GM06990 (cell line): ENCODE measurements at places on chromosomes 13 and 19.

DNA sequence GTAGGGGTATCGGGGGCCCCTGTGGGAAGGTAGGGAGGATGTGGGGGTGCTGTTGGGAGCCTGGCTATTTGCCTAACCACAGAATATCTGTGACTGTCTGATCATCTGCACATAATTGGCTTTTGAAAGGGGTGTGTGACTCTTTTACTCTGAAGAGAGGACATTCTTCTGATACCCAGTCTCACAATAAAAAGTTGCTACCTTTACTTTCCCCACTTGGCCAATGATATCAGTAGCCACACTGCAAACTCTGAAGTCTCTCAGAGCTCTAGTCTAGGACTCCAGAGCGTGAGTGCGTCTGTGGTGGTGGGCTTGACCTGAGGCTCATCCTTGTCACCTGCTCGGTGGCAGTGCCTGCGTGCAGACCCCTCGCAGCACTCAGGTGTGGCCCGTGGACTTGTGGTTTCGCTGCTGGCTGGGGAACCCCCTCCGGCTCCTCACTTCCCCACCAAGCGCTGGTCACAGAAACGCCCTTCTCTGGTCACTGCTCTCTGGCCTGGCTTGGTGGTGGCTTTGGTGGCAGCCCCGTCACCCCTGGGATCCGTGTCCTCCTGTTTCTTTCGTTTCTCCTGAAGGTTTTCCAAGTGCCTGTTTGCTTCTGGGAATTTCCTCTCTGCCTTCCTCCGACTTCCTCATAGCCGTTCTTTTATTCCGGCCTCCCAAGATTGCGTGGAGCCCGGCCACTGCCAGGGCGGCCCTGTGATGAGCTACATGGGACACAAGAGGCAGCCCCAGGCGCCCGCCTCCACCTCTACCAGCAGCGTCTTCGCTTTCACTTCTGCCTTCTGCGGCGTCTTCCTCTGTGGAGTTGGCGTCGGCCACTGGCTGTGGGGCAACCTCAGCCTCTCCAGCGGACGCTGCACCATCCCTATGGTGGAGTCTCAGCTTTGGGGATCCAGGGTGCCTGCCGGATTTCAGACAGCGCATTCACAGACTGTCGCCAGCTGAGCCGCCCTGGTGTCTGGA, 78.0 kb downstream of the ATP11A start:
- peak; percentile 54 for DNase-seq

DNA sequence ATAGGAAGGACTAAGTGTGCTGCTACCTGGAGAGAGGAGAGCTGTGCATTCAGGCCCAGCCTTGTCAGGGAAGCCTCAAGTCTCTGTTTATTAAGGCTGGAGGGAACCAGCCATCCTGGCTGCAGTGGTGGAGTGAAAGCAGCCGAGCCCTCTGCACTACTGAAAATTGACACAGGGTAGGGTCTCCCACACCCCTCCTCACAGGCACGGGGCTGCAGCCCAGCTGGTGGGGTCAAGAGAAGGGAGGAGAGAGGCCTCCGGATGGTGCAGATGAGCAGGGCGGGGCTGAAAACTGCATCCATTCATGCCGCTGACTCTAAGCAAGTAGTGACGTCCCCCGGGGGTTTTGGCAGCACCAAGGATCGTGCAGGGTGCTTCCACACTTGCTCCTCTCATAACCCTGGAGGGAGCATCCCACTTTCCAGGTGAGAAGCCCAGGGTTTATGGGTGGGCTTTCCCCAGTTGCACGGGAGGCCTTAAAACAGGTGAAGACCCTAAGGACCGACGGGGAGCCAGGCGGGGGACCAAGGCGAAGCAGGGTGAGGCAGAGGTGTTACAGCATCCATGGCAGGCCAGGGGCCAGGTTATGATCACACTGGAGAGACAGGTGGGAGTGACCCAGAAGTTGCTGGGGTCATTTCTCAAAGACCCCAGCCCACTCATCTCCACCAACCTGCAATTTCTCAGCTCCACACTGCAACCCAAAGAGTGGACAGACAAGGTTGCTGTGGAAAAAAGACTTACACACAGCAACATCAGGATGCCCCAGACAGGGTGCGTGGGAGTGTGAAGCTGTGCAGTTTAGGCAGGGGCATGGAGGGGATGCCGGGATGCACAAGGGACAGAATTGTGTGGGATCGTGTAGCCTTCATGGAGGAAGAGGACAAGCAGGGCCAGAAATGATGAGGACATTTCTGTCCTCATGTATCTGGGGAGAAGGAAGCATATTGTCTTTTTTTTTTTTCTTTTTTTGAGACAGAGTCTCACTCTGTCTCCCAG, 36.8 kb downstream of the VSTM2B start:
- DNase-seq: no peak

DNA sequence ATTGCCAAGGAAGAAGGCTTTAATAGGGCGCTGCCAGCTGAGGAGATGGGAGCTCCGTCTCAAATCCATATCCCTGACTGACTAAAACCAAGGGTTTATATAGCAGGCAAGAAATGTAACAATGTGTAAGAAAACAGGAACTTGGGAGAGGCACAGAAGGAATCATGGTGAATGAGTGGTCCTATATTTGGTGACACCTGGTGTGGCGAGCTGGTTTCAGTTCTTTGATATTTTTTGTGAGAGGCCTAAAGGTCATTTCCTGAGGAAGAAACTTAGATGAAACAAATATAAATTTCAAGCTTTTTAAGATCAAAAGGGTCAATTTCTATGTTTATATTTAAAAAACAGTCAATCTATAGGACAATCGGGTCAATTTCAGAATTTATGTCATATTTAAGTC, 826.3 kb downstream of the SLITRK6 start:
- no peak for DNase-seq

GRCh38 chr19:1672769-1673644, 20.6 kb upstream of the TCF3 start:
- DNase-seq: no peak

- no peak for DNase-seq
Measured at GRCh38 chr13:37597477-37598025, 1.0 kb downstream of the POSTN start.

DNA sequence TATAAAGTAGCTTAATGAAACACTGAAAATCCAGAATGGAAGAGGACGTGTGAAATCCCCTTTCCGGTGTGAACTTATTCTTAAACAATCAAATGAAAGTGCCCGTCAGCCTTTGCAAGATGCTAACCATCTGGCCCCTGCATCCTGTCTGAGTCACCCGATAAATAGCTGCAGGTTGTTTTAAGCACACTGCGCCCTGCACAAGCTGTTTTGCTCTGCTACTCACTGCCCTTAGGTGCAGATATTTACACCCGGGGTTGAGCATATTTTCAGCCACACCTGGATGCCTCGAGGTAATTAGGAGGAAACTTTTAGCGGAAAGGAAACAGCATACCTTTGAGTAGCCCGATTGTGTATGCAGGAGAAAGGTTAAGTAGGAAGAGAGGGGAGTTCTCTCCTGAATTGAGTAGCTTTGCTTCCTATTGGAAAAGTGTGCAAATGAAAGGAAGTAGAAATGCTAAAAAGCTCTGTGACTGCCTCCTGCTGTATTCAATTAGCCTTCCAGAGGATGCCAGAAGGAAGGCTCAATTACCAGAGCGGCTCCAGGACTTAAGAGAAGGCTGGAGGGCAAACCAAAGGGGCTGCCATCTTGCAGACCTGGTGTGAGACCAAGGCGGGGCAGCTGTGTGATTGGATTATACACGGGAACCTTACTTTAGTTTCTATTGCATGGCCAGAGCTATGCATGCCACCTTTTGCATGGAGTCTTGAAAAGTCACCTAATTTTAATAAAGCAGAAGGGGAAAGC, 42.5 kb downstream of the IRS2 start:
- no peak for DNase-seq

GRCh38 chr19:47107953-47108746, 5.4 kb downstream of the ZC3H4 start:
- no peak for DNase-seq

GRCh38 chr19:45638930-45639729, at the start of gene EML2:
Gene EML2, minus strand, starts transcription at chr19:45639397. Its CDS starts 21 bp downstream, at chr19:45639376.
- DNase-seq: peak; percentile 71

DNA sequence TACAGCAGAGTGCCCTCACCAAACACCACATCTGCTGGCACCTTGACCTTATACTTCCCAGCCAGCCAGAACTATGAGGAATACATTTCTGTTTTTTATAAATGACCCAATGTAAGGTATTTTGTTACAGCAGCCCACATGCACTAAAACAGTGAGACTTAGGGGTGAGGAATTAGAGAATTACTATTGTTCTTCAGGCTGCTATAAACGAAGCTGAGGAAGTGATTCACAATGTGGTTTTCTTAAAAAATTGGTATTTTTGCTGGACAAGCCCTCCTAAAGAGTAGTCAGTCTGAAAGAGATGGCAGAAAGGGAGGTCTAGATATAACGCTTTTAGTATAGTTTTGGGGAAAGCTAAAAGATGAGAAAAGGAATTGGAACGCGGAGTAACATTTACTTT, 101.0 kb downstream of the SLITRK6 start:
- no peak for DNase-seq

DNA sequence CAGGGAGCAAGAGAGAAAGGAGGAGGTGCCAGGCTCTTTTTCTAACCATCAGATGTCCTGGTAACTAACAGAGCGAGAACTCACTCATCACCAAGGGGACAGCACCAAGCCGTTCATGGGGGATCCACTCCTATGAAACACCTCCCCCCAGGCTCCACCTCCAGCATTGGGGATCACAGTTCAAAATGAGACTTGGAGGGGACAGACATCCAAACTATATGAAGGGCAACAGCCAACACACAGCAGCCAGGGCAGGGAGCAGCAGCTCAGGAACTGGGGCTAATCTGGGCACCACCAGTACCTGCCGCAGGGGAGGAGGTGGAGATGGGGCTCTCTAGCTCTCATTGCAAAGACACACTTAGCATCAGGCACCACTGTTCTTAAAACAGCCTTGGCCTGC, 34.3 kb upstream of the VSTM2B start:
- DNase-seq: no peak

DNA sequence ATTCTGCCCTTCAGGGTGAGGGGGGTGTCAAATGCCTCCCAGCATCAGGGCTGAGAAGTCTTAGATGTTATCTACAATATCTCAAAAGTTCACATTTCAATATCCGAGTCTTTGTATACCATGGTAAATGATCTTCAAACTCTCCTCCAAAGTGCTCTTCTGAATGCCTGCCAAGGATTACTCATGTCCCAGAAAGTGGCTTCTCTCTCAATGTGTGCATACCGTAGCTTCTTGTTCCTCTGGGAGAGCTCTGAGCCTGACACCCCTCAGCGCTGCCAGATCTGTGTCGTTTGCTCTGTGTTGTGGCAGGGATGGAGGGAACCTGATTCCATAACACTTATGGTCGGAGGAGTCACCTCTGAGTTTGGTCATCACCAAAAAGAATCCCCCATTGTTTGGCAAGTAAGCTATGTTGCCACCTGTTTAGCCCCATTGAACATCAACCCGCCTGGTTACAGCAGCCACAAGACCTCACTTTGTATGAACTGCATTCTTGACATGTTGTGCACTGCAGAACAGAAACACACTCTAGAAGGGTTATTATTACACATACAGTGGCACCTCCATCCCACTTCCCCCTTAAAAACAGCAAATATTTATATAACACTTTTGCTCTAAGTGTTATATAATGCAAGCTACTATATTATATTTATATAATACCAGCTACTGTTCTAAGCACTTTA, 163.1 kb upstream of the MIR17HG start:
- DNase-seq: no peak

DNA sequence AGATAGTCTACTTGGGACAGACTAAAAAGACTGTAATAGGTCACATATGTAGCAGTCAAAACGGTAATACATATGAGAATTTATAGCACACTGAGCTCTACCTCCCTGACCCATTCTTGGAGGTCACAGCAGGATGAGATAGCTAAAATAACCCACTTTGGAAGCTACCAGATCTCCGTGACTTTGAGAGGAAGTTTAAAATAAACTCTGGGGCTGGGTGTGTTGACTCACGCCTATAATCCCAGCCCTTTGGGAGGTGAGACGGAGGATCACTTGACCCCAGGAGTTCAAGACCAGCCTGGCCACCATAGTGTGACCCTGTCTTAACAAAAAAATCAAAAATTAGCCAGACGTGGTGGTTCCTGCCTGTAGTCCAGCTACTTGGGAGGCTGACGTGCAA, 45.3 kb downstream of the DHRS12 start:
- no peak for DNase-seq

- no peak for DNase-seq
Measured at GRCh38 chr19:51226067-51226466, 1.2 kb downstream of the CD33 start.

DNA sequence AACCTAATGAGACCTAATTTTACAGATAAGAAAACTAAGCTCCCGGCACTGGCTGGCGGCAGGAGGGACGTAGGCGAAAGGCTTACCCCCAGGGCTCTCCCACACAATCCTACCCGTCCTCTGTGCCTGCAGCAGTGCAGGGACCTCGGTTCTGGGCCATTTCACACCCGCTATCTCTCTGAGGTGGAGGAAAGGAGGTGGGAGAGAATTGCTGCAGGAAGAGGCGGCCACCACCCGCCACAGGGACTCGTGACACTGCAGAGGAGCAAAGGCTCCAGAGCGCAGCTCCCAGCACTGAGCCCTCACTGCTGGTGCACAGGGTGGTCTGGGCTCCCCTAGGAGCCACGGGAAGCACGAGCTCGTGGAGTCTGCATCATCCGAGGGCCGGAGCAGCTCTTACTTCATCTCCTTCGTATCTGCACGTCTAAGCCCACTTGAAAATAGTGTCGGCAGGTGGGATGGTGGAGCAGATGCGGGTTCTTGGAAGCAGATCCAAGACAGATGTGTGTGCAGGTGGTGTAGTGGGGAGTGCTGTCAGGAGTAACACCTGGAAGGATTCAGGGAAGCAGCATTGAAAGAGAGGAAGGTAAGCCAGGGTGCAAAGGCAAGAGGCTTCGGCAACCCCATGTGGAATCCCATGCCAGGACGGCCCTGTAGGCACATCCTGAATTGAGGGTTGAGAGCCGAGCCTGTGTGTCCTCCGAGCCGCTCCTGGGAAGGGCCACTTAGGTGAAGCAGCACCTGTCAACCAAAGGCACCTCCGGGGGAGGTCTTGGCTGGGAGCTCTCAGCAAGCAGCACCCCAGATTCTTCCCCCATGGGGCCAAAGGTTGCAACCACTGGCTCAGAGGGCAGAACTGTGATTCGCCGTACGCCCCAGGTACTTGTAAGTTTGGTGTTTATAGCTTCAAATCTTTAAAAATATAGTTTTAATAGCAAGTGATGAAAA, 115.8 kb upstream of the SPACA7 start:
- no peak for DNase-seq

GRCh38 chr13:29754473-29754806, 96.0 kb downstream of the UBL3 start:
- no peak for DNase-seq

DNA sequence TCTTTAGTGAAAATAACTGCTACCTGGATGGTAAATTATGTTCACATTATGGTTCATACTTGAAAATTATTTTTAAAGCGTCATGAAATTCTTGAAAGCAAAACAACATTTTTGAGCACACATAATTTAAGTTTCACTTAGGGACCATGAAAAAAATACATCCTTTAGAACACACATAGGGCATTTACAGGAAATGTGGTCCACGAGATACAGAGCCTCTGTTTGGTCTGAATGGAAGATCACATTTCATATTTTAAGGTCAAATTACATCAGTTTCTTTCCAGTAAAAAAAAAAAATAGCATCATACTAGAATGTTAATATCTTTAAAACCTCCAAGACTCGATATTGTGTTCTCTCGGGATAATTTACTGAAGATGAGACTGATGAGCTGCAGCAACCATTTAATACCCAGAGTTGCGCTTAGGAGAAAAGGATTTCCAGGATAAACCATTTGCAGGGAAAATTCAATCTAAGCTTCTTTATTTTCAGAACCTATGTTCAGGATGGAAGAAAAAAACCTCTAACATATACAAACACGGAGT, 720.7 kb downstream of the DIAPH3 start:
- no peak for DNase-seq
